ENCODE measurements at places on chromosomes 7 and 10.
A peak's percentile ranks its signal among the peaks of the same experiment; 100 is the strongest.

DNA sequence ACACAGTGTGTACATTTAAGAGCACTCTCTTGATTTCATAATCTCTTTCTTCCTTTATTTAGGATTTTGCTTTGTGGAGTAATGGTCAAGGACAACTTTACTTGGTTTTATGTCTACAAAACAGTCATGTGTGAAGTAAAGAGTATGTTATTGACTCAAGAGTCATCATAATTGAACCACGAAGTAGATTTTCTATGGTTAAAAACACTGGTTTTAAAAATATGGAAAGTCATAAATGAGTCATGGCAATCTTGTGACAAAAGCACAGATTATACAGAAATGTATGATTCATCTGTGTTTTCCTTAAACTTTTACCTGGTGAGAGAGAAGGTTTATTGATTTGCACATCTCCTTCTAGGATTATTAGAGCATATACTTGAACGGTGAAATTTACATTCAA, 969.7 kb downstream of the GATA3 start:
- no peak for DNase-seq
- peaks cover 3% of the 10 kb centered on the region for H3K27me3 ChIP-seq
- no peaks in the 10 kb centered on the region for H3K4me1 ChIP-seq
- no peak overlapping the region for H3K27ac ChIP-seq
- no peaks in the 10 kb centered on the region for H3K36me3 ChIP-seq

DNA sequence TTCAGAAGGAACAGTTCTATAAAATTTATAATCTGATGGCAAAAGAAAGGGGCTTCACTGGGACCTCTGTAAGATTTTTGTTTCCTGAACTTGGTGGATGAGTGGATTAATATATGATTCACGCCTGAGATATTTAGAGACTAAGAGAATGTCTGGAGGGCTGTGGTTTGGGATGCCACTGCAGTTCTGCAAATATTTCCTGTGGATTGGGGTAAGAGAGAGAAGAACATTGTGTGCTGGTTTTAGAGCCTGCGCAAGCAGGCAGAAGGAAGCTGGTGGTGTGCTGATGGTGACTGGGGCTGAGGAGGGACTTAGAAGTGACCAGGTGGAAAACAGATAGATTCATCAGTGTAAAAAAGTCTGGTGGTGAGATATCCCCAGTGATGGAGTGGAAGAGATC, 87.0 kb downstream of the SUGCT start:
- DNase-seq: no peak
- peaks cover 4% of the 10 kb centered on the region for H3K4me1 ChIP-seq
- no peak overlapping the region for H3K27ac ChIP-seq
- H3K27me3 ChIP-seq: no peaks in the 10 kb centered on the region

GRCh38 chr7:39269034-39269433, 291.3 kb downstream of the POU6F2 start:
- no peaks in the 10 kb centered on the region for H3K36me3 ChIP-seq
- H3K4me1 ChIP-seq: peaks cover 9% of the 10 kb centered on the region
- peaks cover 15% of the 10 kb centered on the region for H3K27me3 ChIP-seq
- no peak overlapping the region for H3K27ac ChIP-seq

DNA sequence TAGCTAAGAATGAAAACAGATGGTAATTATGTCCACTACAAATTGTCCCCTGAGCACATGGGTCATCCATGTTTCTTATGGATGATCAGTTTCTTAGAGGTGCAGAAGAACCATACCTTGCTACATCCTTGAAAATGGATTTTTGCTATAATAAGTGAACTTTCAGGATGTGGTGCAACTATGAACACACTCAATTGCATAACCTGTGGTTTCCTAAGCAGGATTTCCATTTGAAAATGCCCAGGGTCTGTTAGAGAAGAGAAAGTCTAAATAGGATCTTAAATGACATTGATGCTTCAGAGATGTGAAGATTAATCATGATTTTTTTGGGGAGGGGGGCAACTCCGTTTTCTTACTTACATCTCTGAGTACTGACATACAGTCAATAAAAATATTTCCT, 39.6 kb upstream of the CACNB2 start:
- H3K27ac ChIP-seq: no peak overlapping the region
- H3K4me3 ChIP-seq: no peak overlapping the region
- no peaks in the 10 kb centered on the region for H3K4me1 ChIP-seq
- peaks cover 5% of the 10 kb centered on the region for H3K27me3 ChIP-seq
- no peaks in the 10 kb centered on the region for H3K36me3 ChIP-seq

DNA sequence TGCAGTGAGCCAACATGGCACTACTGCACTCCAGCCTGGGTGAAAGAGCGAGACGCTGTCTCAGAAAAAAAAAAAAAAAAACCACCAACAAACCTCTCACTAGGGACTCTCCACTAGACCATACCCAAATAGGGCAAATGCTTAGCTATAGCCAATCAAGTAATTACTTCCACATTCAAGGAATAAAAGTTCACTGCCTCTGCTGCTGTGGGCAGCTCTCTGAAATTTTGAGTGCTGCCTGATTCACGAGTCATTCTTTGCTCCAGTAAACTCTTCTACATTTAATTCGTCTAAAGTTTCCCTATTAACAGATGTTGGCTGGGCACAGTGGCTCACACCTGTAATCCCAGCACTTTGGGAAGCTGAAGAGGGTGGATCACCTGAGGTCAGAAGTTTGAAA, 4.7 kb upstream of the NRBF2 start:
- no peaks in the 10 kb centered on the region for H3K27me3 ChIP-seq
- H3K4me3 ChIP-seq: no peak overlapping the region
- no peak overlapping the region for H3K27ac ChIP-seq
- H3K36me3 ChIP-seq: peaks cover 7% of the 10 kb centered on the region
- H3K4me1 ChIP-seq: peaks cover 5% of the 10 kb centered on the region
- no peak for DNase-seq

- peaks cover 15% of the 10 kb centered on the region for H3K4me1 ChIP-seq
- H3K4me3 ChIP-seq: no peak overlapping the region
- no peak overlapping the region for H3K27ac ChIP-seq
- DNase-seq: no peak
- no peaks in the 10 kb centered on the region for H3K36me3 ChIP-seq
Measured at GRCh38 chr7:111357691-111358090, 204.6 kb downstream of the IMMP2L start.

GRCh38 chr7:132810561-132810960, 234.3 kb upstream of the PLXNA4 start:
- no peaks in the 10 kb centered on the region for H3K27me3 ChIP-seq
- no peak overlapping the region for H3K27ac ChIP-seq
- peaks cover 7% of the 10 kb centered on the region for H3K36me3 ChIP-seq
- H3K4me1 ChIP-seq: no peaks in the 10 kb centered on the region

- peaks cover 99% of the 10 kb centered on the region for H3K27me3 ChIP-seq
- H3K27ac ChIP-seq: peak overlapping the region; percentile 48
- peak overlapping the region; percentile 82 for H3K4me3 ChIP-seq
- DNase-seq: no peak
- peaks cover 10% of the 10 kb centered on the region for H3K4me1 ChIP-seq
Measured at GRCh38 chr7:27179030-27179429, 4.9 kb upstream of the HOXA10 start.

- H3K27me3 ChIP-seq: no peaks in the 10 kb centered on the region
- no peak overlapping the region for H3K4me3 ChIP-seq
- H3K36me3 ChIP-seq: no peaks in the 10 kb centered on the region
- no peak for DNase-seq
Measured at GRCh38 chr10:57015595-57016318, 654.7 kb upstream of the ZWINT start.

- peaks cover 9% of the 10 kb centered on the region for H3K27me3 ChIP-seq
- H3K36me3 ChIP-seq: no peaks in the 10 kb centered on the region
- peaks cover 2% of the 10 kb centered on the region for H3K4me1 ChIP-seq
- no peak overlapping the region for H3K4me3 ChIP-seq
- no peak overlapping the region for H3K27ac ChIP-seq
Measured at GRCh38 chr7:1585142-1585981, 15.5 kb upstream of the PSMG3 start.

DNA sequence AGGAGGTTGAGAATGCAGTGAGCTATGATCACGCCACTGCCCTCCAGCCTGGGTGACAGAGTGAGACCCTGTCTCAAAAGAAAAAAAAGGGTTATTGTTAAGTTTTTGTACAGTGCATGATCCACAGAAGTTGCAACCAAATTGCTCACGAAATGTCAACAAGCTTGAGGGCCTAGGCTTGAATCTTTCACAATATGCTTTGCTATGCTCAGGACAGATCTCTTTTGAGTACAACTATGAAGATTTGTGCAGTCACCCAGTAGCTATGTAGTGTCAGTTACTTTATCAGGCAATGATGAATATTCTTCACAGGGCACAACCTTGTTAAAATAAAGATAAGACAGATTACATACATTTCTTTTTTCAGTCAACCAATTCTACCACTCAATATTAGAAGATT, 109.2 kb downstream of the PRTFDC1 start:
- DNase-seq: no peak
- H3K27me3 ChIP-seq: no peaks in the 10 kb centered on the region
- H3K27ac ChIP-seq: no peak overlapping the region
- no peak overlapping the region for H3K4me3 ChIP-seq
- no peaks in the 10 kb centered on the region for H3K36me3 ChIP-seq
- H3K4me1 ChIP-seq: peaks cover 3% of the 10 kb centered on the region

GRCh38 chr7:150851492-150852370, 586 bp upstream of the AOC1 start:
- H3K4me3 ChIP-seq: no peak overlapping the region
- no peaks in the 10 kb centered on the region for H3K36me3 ChIP-seq
- DNase-seq: peak; percentile 49
- no peaks in the 10 kb centered on the region for H3K4me1 ChIP-seq
- H3K27me3 ChIP-seq: peaks cover 13% of the 10 kb centered on the region

GRCh38 chr10:97063271-97063982, 122.3 kb downstream of the SLIT1 start:
- H3K4me3 ChIP-seq: no peak overlapping the region
- H3K27me3 ChIP-seq: peaks cover under 1% of the 10 kb centered on the region
- H3K36me3 ChIP-seq: no peaks in the 10 kb centered on the region
- no peak for DNase-seq
- no peak overlapping the region for H3K27ac ChIP-seq

DNA sequence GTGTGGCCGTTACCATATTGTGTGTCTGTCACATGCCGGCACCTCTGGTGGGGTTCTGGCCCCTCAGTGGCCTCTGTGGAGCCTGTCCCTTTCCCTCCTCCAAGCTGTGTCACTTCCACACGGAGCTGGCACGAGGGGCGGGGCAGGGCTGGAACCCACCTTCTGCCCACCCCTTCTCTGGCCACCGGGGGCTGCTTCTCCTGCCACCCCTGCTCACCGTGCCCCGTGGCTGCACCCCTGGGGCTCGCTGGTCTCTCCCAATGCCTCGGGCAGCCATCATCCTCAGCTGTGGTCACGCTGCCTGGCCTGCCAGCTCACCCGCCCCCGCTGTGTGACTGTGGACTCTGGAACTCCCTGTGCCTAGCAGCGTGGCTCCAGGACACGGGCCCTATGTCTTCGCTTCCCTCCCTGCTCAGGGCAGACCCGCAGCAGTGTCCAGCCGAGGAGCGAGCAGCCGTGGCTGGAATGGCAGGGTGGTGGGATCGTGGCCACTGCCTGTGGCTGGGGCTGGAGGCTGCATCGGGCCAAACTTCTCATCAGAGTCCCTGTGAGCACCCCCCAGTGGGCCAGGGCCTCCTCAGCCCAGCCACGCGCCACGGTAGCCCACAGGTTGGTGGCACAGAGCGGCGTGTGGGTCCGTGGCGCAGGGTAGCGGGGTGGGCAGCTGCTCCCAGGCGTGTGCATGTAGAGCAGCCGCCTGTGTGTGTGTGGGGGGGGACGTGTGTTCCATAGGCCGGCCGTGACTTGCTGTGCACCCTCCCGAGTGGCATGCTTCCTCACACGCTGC, 8.1 kb downstream of the TTYH3 start:
- no peaks in the 10 kb centered on the region for H3K36me3 ChIP-seq
- peaks cover 13% of the 10 kb centered on the region for H3K4me1 ChIP-seq
- no peak overlapping the region for H3K27ac ChIP-seq
- no peak for DNase-seq
- no peaks in the 10 kb centered on the region for H3K27me3 ChIP-seq
- no peak overlapping the region for H3K4me3 ChIP-seq

DNA sequence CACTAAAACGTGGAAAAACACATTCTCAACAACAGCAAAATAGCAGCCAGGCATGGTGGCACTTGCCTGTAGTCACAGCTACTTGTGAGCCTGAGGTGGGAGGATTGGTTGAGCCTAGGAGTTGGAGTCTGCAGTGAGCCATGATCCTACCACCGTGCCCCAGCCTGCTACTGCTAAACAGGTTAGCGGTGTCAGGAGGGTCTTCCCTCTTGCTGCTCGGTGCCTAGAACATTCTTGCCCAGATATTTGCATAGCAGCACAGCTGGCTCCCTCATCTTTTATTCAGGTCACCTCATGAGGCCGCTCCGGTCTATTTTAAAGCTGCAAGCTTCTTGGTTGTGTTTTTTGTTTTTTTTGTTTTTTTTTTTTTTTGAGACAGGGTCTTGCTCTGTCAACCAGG, 2.9 kb upstream of the RABGEF1 start:
- peak overlapping the region; percentile 39 for H3K4me3 ChIP-seq
- H3K27me3 ChIP-seq: no peaks in the 10 kb centered on the region
- H3K4me1 ChIP-seq: peaks cover 7% of the 10 kb centered on the region
- H3K36me3 ChIP-seq: peaks cover 24% of the 10 kb centered on the region
- DNase-seq: peak; percentile 27
- H3K27ac ChIP-seq: no peak overlapping the region

- no peak overlapping the region for H3K27ac ChIP-seq
- DNase-seq: no peak
- H3K4me3 ChIP-seq: no peak overlapping the region
- H3K27me3 ChIP-seq: no peaks in the 10 kb centered on the region
Measured at GRCh38 chr7:44973610-44974401, 5.0 kb downstream of the MYO1G start.

- H3K4me3 ChIP-seq: no peak overlapping the region
- no peaks in the 10 kb centered on the region for H3K27me3 ChIP-seq
- DNase-seq: no peak
Measured at GRCh38 chr7:113633073-113633472, 285.7 kb downstream of the PPP1R3A start.

DNA sequence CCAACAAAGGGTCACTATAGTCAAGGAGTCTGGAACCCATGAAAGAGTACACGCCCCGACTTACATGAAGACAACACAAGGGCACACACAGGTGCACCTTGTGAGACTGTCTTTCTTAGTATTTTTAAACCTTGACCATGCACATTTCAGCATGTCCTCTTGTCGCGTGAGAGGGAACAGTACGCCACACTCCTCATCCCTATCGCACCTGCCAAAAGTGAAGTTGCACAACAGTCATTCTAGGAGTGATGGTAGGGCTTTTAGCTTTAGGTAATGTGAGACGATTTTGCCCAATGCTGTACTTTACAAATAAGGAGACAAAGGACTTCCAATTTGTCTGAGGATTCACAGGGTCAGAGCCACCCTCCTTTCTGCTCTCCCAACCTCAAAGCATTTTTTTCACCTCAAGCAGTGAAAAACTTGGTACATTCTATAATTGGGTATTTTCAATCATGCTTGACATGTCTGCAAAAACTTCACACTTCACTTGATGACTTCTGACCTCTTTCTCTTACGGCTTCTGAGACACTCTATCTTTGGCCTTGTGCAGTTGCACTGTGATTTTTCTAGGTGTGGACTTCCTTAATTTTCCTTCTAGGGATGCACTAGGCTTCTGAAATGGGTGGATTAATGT, 173.9 kb upstream of the GRB10 start:
- no peak overlapping the region for H3K27ac ChIP-seq
- H3K36me3 ChIP-seq: no peaks in the 10 kb centered on the region
- no peaks in the 10 kb centered on the region for H3K27me3 ChIP-seq
- DNase-seq: no peak
- H3K4me1 ChIP-seq: peaks cover 11% of the 10 kb centered on the region

GRCh38 chr10:45514291-45515270, 140.6 kb downstream of the ALOX5 start:
- H3K4me3 ChIP-seq: no peak overlapping the region
- no peaks in the 10 kb centered on the region for H3K27me3 ChIP-seq
- H3K27ac ChIP-seq: no peak overlapping the region
- H3K4me1 ChIP-seq: peaks cover 18% of the 10 kb centered on the region
- no peak for DNase-seq
- no peaks in the 10 kb centered on the region for H3K36me3 ChIP-seq

- H3K4me3 ChIP-seq: no peak overlapping the region
- no peaks in the 10 kb centered on the region for H3K4me1 ChIP-seq
- DNase-seq: no peak
- H3K27me3 ChIP-seq: no peaks in the 10 kb centered on the region
Measured at GRCh38 chr7:115558161-115558560, 472.4 kb downstream of the TFEC start.

Data from type B pancreatic cell (in vitro differentiated cells).